Activated effector memory CD4-positive, alpha-beta T cell treated with anti-CD3 and anti-CD28 coated beads, Interleukin-2, amount 50 U/mL, for 16 hours (primary cell): ENCODE measurements at places on chromosomes 2 and 18.

- no peak for DNase-seq
These were observed 14.9 kb downstream of the TYW5 start for GRCh38 chr2:199940373-199940772.

GRCh38 chr2:127422559-127423477, 4.6 kb downstream of the PROC start:
- no peak for DNase-seq

DNA sequence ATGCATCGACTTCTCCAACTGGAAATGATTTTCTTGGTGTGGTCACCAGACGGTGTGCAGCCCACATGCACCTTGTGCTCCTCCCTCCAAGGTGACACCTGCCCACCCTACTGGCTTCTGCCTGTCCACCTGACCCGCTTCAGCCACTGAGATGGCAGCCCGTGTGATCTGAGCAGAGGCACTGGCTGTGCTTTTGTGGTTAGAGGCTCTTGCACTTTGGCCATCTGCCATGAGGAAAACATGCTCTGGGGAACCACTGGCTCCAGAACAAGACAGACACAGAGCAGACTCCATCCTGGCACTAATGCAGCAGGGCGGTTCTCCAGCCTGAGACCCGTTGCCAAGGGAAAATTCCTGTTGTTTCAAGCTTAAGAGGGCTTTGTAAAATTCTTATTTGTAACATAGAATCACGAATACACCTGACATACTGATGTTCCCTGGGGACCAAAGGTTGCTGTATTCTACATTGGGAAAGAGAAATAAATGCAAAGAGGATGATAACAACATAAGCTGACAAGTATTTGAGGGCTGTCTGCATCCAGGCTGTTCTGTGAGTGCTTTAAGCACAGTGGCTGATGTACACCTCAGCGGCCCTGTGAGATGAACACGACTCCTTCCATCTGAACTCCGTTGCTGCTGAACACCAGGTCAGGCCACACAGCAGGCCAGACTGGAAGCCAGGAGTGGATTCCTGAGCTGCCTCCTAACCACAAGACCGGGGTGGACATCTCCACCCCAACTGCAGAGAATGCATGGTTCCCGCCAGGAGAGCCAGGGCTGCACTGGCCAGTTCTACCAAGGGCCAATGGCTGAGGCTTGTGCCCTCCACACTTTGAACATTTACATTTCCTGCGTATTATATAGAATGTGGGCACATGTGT, 820.4 kb downstream of the GALR1 start:
- no peak for DNase-seq

DNA sequence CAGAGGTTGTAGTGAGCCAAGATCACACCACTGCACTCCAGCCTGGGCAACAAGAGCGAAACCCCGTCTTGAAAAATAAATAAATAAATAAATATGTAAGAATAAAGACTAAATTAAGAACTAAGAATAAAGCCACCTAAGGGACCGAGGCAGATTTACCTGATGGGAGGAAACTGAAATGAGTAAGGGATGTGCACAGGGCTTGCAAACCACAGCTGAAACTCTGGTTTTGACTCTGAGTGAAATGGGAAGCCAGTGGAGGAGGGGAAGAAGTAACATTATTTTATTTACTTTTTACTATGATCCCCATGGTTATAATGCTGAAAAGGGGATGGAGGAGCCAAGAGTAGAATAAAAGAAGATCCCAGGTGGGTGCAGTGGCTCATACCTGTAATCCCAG, 107.3 kb downstream of the CABYR start:
- DNase-seq = no peak

GRCh38 chr2:46848447-46848846, 67.2 kb downstream of the MCFD2 start:
- DNase-seq = peak; percentile 24

- DNase-seq = no peak
These were observed 203.3 kb downstream of the EN1 start for GRCh38 chr2:118644190-118644589.

GRCh38 chr2:63993871-63994270, 25.4 kb downstream of the VPS54 start:
- no peak for DNase-seq

DNA sequence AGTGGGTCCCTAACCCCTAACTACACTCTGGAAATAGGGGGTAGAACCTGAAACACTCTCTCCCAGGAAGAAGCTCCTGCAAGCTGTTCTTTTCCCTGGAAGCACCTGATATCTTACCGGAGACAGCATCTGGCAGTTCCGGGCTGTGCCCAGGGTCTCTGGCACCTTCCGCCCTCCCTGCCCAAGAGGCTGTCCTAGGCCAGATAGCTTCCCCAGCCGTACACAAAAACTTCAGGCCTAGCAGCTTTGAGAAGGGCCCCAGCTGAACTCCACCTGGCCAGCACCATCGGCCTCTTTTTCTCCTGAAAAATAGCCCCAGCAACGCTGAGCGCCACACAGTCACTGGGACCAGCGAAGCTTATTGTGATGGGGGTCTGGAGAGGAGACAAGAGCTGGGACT, 9.7 kb downstream of the OSR1 start:
- DNase-seq = no peak

- DNase-seq = peak; percentile 69
These were observed 21.6 kb upstream of the GYPC start for GRCh38 chr2:126634273-126634861.

GRCh38 chr18:9719421-9719981, 11.4 kb downstream of the RAB31 start:
- DNase-seq = no peak

DNA sequence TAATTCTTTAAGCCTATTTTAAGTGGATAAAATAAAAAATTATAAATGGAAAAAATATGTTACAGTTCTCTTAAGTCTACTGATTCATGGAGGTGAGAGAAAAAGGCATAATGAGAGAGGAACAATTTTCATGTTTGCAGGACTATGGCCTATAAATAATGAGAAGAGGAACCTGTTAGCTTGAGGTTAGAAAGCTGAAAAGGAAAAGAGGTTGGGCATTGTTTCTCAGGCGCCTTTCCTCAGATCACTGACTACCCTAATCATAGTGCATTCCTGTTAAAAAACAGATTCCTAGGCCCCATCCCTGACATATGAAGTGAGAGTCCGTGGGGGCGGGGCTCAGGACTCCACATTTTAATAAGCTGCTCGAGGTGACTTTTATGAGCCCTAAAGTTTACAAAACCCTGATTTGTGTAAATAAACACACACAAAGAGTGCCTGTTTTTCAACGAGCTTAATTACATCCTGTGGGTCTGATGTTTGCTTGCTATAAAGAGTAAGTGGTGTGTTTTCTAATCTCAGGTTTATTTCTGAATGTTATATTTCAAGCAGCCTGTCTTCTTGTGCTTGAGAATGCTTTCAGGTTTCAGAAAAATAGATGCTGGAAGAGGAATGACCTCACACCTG, 335.5 kb downstream of the CLIP4 start:
- DNase-seq = no peak

GRCh38 chr2:211396815-211397214, 840.4 kb downstream of the CPS1 start:
- no peak for DNase-seq

- no peak for DNase-seq
These were observed 54.7 kb upstream of the MGAT5 start for GRCh38 chr2:134199123-134199522.

GRCh38 chr18:79523206-79523735, 127.5 kb downstream of the NFATC1 start:
- peak; percentile 87 for DNase-seq

DNA sequence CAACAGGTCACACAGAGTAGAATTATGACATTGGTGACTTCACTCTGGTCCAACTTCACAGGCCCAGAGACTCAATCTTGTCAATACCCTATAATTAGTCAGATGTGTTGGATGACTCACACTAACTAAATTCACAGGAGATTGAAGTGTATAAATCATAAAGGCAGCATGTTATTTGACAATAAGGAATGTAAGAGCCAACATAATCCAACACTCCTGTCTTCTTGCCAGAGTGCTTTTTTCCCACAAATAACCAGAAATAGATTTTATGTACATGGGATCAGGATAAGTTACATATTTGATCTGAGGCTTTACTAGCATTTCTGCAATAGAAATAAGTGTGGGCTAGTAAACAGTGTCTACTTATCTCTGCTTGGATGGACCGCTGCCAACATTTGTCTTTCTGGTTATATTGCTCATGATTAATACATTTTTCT, 42.2 kb upstream of the ZSWIM2 start:
- DNase-seq = no peak

DNA sequence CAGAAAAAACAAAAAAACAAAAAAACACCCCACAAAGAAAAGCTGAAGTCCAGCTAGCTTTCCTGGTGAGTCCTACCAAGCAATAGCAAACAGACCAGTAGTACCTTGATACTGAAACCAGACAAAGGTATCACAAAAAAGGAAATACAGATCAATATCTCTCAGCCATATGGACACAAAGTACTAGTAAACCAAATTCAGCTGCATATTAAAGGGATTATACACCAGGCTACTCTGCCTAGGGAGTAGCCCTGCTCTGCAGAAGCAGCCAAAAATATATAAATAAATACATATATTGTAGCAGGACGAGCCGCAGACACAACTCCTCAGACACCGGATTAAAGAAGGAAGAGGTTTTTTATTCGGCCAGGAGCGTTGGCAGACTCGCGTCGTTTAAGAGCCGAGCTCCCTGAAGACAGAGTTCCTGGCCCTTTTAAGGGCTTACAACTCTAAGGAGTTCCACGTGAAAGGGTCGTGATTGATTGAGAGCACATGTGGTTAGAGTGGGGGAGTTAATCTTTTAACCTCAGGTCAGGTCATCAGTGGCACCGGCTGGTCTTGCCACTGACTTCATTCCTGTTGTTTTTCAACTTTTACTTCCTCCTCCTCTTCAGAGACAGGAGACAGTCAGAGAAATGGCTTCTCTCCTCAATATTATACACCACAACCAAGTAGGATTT, 38.4 kb upstream of the DTNB start:
- DNase-seq = no peak

- no peak for DNase-seq
These were observed 282.9 kb upstream of the SLC8A1 start for GRCh38 chr2:40734797-40735196.

GRCh38 chr2:196160101-196160500, 11.3 kb downstream of the STK17B start:
- peak; percentile 77 for DNase-seq

GRCh38 chr2:84782717-84783442, 98.0 kb downstream of the TRABD2A start:
- DNase-seq = no peak

GRCh38 chr2:43149482-43150107, 76.8 kb downstream of the ZFP36L2 start:
- peak; percentile 79 for DNase-seq

GRCh38 chr2:65577654-65578053, 145.3 kb upstream of the SPRED2 start:
- no peak for DNase-seq

DNA sequence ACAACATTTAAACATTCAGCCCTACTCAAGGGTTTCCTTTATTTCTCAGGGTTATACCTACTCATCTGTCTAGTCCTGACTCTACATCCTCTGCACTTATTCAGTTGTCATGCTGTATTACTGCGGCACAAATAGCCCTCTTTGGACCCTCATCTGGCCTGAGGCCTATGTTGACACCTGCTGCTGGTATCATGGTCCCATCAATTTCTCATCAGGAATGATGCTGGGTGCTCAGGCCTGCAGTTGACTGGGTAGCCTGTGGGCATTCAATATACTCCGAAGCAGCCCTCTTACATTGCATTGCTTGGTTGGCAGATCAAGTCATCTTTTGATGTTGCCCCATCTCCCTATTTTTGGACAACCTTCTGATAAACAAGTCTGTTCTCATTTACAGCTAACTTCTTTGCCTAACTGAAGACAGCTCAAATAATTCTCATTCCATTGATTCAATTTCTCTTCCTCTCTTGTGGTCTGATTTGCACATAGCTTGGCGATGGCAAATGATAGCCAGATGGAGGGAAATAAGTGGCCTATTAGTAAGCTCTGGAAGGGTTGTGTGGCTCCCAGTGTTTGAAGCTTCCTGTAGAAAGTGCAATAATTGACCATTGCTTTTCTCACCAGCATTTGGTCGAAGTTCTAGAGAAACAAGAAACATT, 19.1 kb upstream of the MC4R start:
- no peak for DNase-seq

GRCh38 chr2:120323807-120324399, 22.0 kb upstream of the INHBB start:
- no peak for DNase-seq

DNA sequence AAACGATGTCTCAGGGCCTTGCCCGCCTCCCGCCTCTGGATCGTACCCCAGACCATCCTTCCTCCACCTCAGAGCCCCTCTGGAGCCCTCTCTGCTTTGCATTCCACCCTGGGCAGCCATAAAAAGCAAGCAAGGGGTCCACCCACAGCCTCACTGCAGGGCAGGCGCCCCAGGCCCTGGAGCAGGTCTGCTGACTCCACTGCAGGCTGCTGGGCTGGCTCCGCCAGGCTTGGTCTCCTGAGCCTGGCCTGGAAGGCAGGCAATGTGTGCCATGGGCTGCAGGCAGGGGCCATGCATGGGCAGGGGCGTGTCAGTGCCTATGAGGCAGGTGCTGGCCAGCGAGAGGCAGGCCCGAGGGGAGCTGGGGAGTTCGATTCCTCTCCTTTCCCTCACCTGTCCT, 186.0 kb downstream of the ANKRD30B start:
- no peak for DNase-seq

DNA sequence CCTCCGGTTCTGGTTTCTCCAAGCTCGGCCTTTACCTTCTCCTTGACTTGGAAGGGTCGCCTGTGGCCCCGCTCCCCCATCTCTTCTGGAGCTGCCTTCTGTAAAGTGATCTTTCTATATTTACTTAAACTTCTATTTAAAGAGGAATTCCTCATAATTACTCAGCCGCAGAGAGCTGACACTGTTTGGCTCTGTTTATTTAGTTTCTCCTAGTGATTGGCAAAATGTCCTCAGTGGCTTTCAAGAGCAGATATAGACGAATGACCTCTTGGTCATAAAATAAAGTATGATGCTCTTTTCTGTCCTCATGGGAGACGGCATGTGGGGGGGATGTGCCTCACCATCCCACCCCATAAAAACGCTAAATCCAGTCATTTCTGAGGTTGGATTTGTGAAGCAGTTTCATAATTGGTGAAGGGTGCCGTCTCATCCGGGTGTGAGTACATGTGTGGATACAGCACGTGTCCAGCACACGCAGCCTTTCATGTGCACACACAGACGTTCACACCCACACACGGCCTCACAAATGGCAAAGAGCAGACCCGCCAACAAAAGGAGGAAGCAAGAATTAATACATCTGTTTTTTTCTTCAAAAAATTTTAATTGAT, 43.4 kb upstream of the SMAD7 start:
- no peak for DNase-seq

GRCh38 chr2:19675003-19675629, 226.7 kb downstream of the TTC32 start:
- no peak for DNase-seq

DNA sequence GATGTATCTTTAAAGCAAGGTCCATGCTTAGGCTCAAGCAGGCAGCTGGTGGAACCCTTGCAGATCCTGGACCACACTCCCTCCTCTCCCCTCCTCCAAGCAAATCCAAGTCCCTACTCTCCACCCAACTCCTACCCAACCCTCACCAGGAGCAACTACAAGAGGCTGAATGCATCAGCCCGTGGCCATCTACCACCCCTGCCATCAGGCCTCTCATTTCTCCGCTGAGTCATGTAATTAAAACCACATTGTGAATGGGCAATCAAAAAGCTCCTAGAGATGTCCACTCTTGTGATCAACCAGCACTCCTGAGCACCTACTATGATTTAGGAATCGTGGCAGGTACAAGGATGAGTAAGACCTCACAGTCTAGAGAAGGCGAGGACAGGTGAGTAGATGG, 142.2 kb upstream of the CAPN13 start:
- no peak for DNase-seq

GRCh38 chr2:239550357-239550756, 149.5 kb upstream of the HDAC4 start:
- DNase-seq = no peak

- no peak for DNase-seq
These were observed 14.3 kb downstream of the SLC25A52 start for GRCh38 chr18:31746396-31746795.
